ENCODE measurements at places on chromosomes 7 and 10.
A peak's percentile ranks its signal among the peaks of the same experiment; 100 is the strongest.

- no peak for DNase-seq
Observed at GRCh38 chr10:118237930-118238329, 104.2 kb downstream of the FAM204A start.

- no peak for DNase-seq
Observed at GRCh38 chr7:45687185-45687560, 113.0 kb downstream of the ADCY1 start.

- DNase-seq: peak; percentile 65
Observed at GRCh38 chr7:142384493-142384922, 126.7 kb upstream of the PRSS58 start.

- DNase-seq: peak; percentile 89
Observed at GRCh38 chr7:101856473-101857357, 39.3 kb downstream of the CUX1 start.

DNA sequence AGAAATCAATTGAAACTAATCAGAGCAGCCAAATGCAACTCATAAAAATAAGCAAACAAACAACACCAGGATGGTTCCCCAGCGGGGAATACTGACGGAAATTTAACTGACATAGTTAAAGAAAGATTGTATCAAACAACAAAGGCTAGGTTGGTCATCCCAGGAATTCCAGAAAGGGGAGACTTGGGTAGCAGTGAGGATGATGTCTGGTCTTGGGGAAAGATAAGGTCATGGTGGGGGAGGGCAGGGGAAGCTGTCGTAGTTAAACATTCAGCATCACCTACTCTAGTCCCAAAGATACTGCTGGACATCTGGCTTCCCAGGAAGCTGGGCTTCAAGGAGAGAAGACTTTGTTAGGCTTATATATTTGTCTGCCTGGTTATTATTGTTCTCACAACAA, 50.4 kb downstream of the DYNC1I1 start:
- DNase-seq: no peak

GRCh38 chr7:134755422-134756022, 23.9 kb upstream of the CALD1 start:
- DNase-seq: peak; percentile 64

- DNase-seq: no peak
Observed at GRCh38 chr7:65953890-65954450, 28.0 kb downstream of the GUSB start.

GRCh38 chr10:86520871-86521677, 518 bp downstream of the WAPL start:
- DNase-seq: peak; percentile 68

GRCh38 chr10:29479081-29479925, 155.5 kb downstream of the SVIL start:
- peak; percentile 10 for DNase-seq

GRCh38 chr10:63657761-63658160, 136.6 kb downstream of the REEP3 start:
- DNase-seq: no peak

GRCh38 chr10:37456456-37456855, 331.1 kb downstream of the ANKRD30A start:
- no peak for DNase-seq

DNA sequence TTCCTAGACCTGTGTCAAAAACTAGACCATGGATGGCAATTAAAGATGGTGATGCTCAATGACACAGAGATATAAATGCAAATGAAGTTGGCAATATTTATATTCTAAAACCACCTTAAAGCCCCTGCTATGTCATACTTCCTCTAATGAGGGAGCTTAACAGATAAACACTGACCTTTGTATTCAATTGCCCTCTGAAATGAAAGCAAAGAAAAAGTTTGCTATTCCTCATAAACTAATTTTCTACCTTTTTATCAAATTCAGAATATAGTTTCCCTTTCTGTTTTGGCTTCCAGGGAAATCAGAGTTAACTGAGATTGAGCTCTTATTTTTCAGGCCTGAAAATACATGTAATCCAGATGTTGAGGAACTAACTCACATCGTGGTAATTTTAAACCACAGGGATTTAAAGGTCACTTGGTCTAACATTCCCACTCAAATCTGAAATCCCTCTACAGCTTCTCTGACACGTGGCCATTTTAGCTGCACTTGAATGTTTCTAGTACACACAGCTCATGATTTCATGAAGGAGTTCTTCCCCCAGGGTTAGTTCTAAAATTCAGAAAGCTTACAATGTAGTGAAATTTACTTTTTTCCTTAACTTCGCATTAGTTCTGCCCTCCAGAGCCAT, 37.9 kb upstream of the ABCB5 start:
- no peak for DNase-seq

- DNase-seq: no peak
Observed at GRCh38 chr10:78642269-78642816, 426.4 kb upstream of the ZMIZ1 start.

DNA sequence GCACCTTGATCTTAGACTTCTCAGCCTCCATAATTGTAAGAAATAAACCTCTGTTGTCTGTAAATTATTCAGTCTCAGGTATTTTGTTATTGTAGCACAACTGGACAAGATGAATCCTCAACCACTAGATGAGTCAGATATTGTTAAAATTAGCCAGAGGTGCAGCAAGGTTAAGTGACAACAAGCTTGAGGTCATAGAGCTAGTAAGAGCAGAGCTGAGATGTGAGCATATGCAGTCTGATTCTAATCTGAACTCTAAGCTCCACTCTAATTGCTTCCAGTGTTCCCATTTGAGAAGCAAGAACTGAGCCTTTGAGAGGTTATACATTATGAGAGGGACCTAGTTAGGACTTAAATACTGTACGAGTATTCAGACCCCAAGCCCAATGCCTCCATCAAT, 93.1 kb downstream of the FZD1 start:
- DNase-seq: no peak

DNA sequence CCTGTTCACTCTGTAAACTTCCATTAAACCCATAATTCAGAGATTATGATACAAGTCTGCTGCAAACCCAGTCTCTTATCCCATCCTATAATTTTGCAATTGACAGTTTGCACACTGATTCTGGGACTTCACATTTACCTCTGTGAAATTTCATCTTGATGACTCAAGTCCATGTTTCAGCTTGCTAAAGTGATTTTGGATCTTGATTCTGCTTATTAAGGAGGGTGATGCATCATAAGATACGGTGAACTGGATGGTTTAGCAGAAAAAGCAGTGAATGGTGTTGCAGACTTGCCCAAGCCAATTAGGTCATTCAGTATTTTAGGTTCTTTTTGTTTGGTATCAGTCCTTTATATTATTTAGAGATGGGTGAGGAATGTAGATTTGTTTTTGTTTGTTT, 125.5 kb upstream of the PODXL start:
- DNase-seq: no peak

- DNase-seq: no peak
Observed at GRCh38 chr7:129536323-129536722, 34.0 kb downstream of the SMKR1 start.

DNA sequence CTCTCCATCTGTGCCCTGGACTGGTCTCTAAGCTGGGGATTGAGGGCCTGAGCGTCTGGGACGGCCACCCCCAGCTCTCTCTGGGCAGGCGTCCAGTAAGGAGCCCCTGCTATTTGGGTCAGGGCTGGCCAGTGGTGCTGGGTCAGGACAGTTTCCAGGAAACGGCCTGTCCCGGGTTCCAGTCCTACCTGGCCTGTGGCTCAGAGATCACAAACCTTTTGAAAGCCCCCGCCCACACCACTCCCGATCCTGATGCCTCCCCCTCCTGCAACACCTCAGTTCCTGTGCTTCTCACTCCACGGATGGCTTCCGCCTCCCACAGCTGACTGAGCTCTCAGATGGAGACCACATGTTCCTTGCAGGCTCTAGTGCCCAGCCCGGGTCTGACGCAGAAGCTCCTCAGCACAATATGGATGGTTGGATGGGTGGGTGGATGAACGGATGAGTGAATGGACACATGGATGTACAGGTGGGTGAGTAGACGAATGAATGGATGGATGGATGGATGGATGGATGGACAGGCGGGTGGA, 91.7 kb upstream of the PDGFA start:
- no peak for DNase-seq

GRCh38 chr7:43844662-43845061, 24.7 kb downstream of the MRPS24 start:
- DNase-seq: no peak

GRCh38 chr7:5429253-5429856, 5.7 kb upstream of the TNRC18 start:
- DNase-seq: no peak

All from activated CD4-positive, alpha-beta T cell treated with anti-CD3 and anti-CD28 coated beads, Interleukin-2, Interleukin-6, amounts not matched to agents 100 ng/mL and 50 ng/mL, durations not matched to agents 16 hours and 8 hours (primary cell).